NCI-H1417 treated with DMSO at 0.1 percent for 48 hours (cell line): ENCODE measurements at places on chromosomes 12 and 14.

GRCh38 chr12:57171668-57172067 lies 24.2 kb upstream of the LRP1-AS start:
- no peak for DNase-seq

DNA sequence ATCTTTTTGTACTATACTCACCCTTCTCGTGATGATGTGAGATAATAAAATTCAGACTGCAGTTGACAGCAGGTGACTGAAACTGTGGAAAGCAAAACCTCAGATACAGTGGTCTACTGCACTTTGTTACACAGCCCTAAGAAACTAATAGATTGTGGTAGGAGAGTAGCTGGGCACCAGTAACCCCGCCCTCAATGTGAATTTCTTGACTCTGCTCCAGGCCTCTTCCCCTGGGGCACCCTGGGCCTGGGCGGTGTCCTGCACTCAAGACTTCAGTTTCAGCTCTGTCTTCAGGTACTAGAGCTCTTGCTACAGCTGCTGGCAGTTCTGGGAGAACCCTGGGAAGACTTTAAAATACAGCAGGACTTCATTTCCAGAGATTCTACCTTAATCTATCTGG lies 197.6 kb upstream of the AVPR1A start:
- no peak for DNase-seq

GRCh38 chr12:64791036-64791435 lies 31.8 kb upstream of the GNS start:
- DNase-seq: no peak

GRCh38 chr12:91100906-91101305 lies 10.4 kb downstream of the LUM start:
- DNase-seq: no peak

DNA sequence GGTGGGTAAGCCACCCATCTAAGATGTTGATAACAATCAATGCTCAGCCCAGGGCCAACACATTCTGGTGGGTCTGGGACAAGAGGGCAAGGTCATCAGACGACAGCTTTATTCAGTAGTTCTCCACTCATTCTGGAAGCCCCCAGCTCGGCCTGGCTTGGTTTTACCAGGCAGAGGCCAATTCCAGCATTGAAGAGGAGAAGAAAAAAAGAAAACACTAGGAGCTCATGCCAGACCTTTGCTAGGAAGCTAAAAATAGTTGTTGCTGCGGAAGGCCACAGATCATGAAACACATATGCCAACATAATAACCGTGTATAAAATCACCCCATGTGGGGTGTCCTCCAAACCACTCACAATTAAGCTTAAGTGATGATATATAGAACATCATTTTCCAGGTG lies 44.4 kb downstream of the CCDC60 start:
- DNase-seq: no peak

DNA sequence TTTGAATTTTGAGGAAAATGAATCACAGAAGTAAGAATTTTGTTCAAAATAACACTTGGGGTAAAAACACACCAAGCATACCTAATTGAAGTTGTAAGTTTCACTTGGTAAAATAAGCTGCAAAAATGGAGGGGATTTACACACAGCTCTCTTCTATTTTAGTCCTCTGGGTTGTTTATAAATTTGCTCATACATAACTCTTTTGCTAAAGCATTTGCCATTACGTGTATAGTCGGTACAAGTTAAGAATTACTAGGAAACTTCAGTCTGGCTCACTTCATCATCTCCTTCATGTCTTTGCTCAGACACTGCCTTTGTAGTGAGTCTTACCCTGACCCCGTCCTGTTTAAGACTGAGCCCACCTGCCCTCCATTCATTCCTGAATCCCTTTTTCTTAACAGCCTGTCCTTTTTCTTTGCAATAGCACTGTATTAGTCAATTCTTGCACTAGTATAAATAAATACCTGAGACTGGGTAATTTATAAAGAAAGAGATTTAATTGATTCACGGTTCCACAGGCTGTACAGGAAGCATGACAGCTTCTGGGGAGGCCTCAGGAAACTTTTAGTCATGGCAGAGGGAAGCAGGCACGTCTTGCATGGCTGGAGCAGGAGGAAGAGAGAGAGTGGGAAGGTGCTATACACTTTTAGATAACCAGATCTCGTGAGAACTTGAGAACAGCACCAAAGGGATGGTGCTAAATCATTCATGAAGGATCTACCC lies 451.1 kb downstream of the PCNX1 start:
- DNase-seq: no peak

DNA sequence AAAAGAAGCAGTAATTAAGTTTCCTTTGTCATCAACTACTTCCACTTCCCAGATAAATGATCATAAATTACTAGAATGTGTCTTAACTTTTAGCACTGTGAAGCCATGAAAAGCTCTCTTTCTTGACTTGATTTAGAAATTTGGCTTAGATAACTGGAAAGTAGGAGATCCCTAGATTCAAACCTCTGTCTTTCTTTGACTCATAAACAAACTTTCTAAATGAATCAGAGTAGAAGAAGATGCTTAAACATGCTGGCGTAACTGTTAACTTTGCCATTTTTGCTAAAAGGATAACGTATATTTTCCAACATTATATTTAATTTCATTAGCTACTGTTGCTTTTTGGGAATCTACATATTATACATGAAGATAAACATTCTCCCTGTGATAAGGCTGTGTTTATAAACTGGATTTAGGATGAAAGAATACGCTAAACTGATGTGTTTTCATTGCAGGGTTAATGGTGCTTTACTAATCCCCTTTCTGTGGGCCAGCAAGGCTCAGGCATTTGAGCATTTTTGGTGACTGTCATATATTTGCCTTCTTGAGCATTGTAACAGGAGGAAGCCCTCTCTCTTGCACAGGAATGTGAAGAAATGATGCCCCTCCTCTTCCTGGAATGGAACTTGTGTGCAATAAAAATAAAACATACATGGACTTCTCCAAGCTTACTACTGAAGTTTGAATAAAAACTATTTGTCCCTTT lies 301.4 kb downstream of the BMP4 start:
- DNase-seq: no peak

DNA sequence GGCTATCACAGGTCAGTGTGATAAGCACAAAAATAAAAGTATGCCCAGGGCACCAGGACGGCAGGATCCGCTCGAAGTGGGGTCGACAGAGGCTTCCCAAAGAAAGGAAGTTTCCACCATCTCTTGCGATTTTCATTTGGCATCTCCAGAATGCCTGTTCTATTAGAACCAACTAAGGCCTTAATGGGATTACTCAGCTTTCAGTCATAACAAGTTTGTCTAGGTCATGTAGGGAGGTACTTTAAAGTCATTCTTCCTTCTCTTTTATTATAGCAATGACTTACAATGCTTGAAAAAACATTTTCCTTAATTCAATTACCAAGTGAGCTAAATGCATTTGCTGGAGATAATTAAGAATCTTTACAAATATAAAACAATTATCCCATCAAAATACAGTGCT lies 83.6 kb upstream of the DIO3 start:
- no peak for DNase-seq

- no peak for DNase-seq
Measured at GRCh38 chr12:127107744-127108143, 1159.2 kb upstream of the TMEM132C start.

GRCh38 chr12:109020796-109021380 lies at the start of gene SVOP:
Gene SVOP (minus strand): TSS chr12:109021068. CDS start chr12:109020868, 200 bp downstream.
- peak; percentile 60 for DNase-seq

DNA sequence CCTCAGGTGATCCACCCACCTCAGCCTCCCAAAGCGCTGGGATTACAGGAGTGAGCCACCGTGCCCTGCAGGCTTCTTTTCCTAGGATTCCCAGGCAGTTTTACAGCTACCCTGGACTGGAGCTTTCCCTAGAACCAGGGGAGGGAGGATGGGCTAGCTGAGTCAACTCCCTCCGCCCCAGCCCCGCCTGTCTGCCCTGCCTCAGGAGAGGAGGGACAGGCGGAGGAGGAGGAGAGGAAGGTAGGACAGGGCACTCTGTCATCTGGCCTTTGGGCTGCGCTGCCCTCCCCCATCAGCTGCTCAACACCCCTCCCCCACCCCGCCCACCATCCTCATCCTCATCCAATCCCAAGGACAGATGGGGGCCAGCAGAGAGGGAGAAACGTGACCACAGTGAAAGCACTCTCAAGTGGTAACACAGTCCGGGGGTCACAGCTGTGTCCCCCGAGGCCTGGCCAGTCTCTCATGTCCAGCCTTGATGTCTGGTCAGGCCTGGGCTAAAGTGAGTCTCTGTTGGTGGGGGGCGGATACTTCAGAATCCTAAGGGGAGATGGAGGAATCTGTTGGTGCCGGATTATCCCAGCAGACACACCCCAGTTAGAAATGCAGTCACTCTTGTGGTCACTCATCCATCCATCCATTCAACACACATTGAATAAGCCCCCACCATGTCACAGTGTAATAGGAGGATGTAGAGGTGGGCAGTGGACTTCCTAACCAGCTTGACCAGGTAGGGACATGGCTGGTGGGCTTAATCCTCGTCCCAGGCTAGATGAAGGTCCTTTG lies 12.3 kb downstream of the FIGNL2 start:
- DNase-seq: no peak

- no peak for DNase-seq
Measured at GRCh38 chr12:120620624-120621023, 19.8 kb upstream of the CABP1 start.

DNA sequence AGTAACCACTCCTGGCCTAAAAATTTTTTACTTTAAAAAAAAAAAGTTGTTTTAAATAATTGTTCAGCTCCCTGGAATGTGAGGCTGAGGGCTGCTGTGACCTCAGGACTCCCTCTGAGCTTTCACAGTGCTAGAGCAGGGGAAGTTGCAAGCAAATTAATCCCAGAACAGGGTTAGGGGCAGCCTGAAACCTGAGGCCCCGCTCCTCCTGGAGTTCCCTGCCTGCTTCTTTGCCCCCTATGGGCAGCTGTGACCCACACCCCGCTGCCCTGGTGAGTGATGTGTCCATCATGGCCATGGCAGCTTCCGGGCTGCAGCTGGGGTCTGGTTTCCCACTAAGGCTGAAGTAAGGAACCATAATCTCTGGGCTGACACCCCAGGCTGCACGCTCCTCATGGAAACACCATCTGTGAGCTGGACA lies 9.5 kb downstream of the RITA1 start:
- no peak for DNase-seq

DNA sequence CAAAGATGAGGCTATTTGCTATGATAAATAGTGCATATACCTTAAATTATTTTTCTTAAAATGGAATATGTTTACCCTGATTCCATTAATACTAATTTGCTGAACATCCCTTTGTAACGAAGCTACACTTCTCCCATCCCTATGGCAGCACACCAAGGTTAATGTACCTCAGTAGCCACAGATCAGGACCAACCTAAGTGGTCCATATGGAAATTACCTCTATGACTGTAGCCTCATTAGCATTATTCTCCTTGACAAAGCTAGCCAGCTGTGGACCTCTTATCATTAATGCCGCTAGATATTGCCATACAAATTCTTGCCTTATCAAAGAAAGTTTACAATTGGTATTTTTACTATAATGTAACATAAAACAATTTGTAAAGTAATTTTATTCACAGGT lies 76.9 kb upstream of the GARIN2 start:
- DNase-seq: no peak

GRCh38 chr14:100074431-100075100 lies 9.3 kb downstream of the EVL start:
- no peak for DNase-seq

DNA sequence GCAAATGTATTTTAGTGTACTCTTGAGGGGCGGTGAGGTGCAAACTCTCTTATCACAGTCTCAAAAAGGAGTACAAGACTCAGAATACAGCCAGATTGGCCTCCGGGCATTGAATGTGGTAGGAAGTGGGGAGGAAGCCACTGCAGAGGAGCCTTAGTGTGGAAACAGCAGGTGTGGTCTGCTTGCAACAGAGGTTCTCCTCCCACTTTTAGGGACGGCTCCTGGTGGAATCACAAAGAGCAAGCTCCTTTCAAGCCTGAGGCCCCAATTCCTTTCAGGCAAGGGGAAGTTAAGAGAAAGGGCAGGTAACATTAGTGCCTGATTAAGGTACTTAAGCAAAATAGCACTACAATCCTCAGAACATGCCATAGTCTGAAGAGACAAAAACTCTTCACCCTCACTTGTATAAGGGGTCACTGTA lies 23.7 kb upstream of the SLC2A3 start:
- DNase-seq: no peak

- DNase-seq: no peak
Measured at GRCh38 chr12:107948391-107948945, 174.0 kb downstream of the ASCL4 start.

DNA sequence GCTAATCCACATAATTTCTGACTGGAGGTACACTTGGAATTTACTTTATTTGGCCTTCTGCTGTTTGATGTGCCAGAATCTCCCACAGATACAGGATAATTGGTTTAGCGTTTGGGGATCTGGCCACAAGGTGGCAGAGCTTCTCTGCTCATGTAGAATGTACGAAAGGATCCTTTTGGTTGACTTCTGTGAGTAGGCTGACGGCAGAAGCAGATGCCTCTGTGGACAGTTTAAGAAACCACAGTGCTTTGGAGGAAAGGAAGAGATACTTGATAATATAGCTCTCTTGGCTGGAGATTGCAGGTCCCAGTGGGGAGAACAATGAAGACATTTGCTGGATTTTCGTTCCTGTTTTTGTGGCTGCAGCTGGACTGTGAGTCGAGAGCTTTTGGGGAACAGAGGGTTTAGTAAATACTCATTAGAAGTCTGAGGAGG lies 75.3 kb upstream of the OR4E1 start:
- DNase-seq: no peak

DNA sequence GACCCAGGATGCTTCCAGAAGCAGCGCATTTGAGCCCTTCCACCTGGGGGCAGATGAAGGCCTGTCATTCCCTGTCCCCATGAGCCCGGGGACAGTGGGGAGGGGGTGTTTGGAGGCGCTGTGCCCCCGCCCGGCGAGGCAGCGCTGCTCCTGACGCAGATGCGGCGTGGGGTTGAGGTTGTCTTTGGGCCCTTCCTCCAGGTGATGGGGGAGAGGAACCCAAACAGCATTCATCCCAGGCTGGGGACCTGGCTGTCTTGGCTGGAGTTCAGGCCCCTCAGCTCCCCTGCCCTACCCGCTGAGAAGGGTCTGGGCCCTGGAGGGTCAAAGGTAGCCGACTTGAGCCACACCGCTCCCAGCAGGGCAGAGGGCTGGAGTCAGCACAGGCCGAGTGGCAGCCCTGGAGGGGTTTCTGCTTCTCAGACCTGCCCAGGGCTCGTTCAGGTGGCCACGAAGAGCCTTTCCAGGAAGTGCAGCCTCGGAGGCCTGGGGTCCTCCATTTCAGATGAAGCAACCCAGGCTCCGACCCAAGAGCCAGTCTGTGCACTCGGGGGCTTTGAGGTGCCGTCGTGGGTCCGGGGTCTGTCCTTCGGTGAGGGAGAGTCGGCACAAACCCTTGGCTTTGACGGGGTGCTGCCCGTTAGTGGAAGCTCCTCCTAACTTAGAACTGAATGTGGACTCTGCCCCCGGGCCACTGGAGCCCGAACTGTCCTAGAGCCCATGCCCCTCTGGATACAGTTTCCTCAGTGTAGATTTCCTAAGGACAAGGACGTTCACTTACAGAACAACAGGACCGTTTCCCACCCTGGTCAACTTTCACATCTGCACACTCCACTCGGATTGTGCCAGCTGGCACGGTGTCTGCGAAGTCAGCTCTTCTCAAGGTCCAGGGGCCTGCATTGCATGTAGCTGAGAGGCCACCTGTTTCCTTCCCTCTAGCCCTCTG lies 16.1 kb downstream of the ACADS start:
- DNase-seq: no peak

- DNase-seq: no peak
Measured at GRCh38 chr14:29351996-29352705, 575.5 kb downstream of the PRKD1 start.
